Activated naive CD4-positive, alpha-beta T cell (primary cell): ENCODE measurements at places on chromosomes 2 and 18.

DNA sequence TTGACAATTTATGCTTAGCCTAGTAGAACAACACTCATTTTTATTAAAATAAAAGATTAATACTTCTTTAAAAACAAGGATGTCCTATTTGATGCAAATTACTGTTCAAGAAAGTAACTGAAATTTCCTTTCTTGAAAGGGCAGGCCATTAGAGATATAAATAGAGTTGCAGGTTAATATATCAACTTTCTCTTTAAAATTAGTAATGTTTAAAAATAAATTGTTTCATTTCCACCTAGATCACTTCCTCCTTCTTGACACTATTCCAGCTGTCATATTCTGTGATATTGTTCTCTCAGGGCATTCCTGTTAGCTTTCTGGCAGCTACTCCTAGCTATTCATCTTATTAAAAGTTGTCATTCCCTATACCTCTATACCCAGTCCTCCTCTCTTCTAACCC is 357.9 kb upstream of the NRP2 start:
- no peak for DNase-seq

DNA sequence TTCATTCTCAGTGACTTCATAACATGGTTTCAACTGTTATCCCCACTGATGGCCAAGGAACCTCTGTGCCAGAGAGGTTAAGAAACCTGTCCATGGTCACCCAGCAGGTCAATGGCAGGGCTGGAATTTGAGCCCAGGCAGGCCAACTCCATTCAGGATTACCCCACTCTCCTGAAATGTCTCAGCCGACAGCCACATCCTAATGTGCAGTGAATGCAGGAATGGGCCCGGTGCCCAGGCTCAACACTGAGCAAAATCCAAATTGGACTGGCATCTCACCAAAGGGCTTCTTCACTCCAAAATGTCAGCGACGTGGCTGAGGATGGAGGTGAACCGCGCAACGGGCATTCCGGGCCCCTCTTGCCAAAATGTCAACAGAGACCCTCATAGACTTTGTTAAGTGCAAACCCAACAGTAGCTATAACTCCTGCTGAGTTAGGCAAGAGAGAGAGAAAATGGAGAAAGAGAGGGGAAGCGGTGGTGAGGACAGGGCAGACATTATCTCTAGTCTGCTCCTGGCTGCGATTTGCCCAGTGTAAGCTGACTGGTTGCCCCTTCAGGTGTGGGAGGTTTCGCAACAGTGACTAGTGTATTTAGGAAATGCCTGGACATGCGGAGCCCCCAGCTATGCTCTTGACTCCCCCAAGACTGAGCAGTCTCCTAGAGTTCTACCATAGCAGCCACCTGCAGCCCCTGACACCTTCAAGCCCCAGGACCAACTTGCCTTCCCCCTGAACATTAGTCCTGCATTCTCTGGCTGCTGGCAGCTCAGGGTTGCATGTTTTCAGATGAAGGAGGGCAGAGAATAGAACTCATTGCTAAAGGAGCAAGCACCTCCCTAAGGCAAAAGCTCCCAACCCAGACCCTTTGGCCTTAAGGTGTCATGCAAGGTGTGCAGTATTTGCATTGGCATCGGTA is 167.7 kb downstream of the ANAPC1 start:
- no peak for DNase-seq

DNA sequence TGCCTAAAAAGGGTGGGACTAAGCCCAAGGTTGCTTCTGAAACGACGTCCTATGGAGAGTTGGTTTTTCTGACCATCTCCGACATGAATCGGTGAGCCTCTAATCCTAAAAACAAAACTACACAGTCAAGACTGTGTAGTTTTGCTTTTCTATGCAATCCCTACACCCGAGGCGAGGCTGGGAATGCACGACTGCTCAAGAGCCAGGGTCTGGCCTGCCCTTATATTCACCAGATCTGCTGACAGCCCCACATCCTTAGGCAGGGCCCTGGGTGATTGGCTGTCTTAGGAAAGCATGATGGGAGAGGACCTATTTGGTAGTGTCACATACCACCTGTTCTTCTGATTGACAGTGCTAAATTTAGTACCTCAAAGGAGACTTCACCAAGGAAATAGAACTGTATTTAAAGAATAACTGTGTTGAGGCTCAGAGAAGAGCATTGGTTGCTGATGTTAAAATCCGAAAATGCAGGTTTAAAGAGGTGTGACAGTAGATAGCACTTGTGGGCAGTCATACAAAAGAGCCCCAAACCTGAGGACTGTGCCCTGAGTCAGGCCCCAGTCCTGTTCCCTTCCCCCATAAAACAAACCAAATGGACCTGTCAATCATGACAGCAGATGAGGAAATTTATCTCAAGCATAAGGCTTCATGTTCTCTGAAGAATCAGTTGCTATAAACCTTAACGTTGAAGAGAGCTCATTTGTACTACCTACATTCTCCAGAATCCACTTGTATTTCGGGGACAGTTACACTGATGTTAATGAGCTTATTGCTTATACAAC is at the start of gene TTN:
Gene TTN, minus strand, starts transcription at position 197 of the 782 bp plus-strand sequence. CDS start 2,781 bp downstream, outside the sequence.
- no peak for DNase-seq

DNA sequence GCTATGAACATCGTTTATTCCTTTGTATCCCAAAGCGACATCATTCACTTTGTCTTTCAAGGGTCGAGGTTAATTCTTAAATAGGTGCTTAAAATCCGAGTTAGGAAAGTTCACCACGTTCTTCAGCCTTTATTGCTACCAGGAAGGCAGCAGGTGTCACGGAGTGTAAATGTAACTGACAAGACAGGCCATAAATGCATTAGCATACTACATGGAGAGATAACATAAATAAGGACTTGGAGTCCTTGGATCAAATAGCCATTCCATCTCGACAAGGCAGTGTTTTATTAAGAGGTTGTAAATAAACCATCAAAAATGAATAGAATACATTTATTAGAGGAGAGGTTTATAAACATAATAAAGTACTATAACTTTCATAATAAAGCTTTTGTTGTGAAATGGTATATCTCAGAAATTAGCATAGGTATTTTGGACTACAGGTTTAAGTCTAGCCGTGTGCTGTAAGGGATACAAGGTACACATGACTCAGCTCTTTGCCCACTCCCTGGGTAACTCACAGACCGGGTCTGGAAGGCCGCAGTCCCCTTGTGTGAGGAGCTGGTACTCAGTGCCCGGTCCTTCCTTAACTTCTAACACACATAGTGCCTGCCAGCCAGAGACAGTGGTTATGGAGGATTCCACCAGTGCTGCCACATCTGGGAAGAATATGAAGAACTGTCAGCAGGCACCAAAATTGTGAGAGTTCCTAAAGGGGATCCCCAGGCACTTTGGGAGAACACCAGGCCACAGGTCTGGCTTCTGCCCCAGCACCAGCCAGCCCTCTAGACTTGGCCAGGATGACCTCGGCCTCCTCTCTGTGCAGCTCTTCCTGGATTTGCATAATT is 29.4 kb downstream of the CAPN13 start:
- DNase-seq: no peak

- DNase-seq: no peak
Measured at GRCh38 chr2:191839918-191840804, 6.7 kb downstream of the CAVIN2 start.

DNA sequence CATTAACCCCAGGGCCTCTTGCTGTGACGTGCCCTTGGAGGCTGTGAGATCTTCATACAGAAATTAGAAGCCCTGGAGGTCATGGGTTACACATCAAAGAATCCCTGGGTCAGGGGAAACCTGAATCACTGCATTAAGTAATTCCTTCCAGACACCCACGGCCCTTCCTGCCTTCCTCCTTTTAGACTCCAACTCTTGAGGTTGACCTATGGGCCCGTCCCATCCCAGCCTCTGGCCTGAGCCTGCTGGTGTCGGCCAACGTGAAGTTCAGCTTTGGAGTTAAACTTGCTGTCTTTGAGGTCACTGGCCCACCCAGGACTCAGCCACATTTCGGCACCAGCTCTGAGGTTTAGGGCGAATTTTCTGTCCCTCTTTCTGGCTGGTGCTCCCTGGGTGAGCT is 198.3 kb downstream of the ACKR3 start:
- no peak for DNase-seq

- no peak for DNase-seq
Measured at GRCh38 chr2:240993446-240994170, 4.8 kb upstream of the SNED1 start.

GRCh38 chr18:53534695-53535094 is 689.8 kb downstream of the MBD2 start:
- no peak for DNase-seq

DNA sequence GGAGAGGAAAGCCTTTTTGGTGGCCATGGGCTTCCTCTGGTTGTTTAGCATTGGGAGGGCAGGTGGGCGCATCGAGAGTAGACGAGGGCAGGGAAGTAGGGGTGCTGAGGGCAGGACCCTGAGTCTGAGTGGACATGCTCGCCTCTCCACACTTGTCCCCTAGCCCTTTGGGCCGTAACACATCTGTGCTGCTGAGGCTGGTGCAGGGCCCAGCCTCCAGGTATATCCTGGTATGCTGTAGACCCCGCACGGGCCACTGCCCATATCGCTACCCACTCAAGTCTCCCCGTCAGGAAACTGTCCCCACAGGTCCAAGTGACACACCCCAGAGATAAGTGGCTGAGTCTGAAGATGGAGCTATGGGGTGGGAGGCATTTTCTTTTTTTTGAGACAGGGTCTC is 13.7 kb upstream of the CCDC74B start:
- no peak for DNase-seq

DNA sequence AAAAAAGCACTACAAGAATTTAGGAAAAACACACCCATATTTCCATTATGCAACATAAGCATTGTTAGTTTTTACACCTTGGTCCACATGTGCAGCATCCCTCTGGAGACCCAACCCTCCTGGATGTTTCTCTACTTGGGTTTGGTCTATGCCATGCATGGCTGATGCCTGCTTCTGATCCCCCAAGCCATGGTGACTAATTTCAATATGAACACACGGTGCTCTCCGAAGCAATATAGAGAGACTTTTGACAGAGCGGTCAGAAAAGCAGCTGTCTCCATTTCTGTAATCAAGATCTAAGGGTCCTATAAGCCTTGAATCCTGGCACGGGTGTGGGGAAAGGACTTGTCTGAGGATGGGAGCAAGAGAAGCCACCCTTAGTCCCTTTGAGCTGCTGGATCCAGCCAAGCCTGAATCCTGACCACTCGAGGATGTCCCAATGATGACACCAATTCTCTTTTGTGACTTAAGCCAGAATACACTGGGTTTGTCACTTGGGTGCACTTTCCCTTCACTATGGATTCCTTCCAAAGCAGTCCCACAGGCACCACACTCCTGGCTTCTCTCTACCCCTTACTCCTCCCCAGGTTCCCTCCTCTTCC is 91.5 kb downstream of the ACTR2 start:
- no peak for DNase-seq

GRCh38 chr18:26696308-26696707 is 148.0 kb upstream of the KCTD1 start:
- DNase-seq: no peak

GRCh38 chr18:40930211-40930882 is 1024.7 kb upstream of the PIK3C3 start:
- DNase-seq: no peak

GRCh38 chr2:26946841-26947784 is 23.3 kb upstream of the MAPRE3 start:
- no peak for DNase-seq

GRCh38 chr18:71426441-71426840 is 1117.7 kb downstream of the CBLN2 start:
- DNase-seq: no peak

- no peak for DNase-seq
Measured at GRCh38 chr2:128755695-128756364, 437.2 kb upstream of the HS6ST1 start.

DNA sequence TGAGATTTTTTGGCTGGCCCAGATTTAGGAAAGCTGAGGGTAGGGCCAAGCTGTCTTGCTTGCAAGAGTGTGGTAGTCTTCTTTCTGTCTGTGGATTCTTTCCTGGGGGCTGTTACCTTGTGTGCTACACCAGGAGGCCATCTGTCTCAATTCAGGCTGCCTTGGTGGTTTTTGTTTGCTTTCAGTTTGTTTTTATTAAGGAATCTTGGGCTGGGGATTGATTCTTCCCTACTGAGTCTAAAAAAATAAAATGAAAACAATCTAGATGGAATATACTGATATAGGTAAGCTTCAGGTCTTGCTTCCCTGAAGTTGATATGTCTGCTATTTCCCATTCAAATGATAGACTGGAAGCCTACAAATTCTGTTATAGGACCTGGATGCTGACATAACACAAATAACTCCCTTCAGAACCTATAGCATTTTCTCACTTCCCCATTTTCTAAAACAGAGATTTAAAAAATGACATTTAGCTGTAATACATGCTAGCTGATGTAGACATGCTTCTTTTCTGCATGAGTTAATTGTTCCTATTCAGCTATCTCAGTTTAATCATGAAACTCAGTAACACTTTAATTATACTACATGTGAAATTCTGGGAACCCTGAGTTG is 5.3 kb downstream of the LHCGR start:
- DNase-seq: no peak

DNA sequence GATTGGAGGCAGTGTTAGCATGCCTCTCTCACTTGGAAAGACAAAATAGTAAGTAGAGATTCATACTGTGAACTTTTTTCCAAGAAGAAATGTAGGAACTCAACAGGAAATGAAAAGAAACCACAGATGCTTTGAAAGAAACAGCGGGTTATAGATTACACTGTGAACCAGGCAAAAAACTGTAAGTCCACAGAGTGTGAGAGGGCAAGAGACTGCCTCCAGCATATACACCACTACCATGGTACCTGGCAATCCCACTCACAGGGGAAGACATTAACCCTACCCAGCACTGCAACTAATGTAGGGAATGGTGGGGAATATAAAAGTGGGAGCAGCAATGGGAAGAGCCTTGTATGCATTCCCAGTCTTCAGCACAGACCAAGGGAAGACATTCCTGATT is 150.6 kb upstream of the GALNT5 start:
- DNase-seq: no peak

GRCh38 chr2:62254424-62255266 is 58.7 kb downstream of the B3GNT2 start:
- no peak for DNase-seq

DNA sequence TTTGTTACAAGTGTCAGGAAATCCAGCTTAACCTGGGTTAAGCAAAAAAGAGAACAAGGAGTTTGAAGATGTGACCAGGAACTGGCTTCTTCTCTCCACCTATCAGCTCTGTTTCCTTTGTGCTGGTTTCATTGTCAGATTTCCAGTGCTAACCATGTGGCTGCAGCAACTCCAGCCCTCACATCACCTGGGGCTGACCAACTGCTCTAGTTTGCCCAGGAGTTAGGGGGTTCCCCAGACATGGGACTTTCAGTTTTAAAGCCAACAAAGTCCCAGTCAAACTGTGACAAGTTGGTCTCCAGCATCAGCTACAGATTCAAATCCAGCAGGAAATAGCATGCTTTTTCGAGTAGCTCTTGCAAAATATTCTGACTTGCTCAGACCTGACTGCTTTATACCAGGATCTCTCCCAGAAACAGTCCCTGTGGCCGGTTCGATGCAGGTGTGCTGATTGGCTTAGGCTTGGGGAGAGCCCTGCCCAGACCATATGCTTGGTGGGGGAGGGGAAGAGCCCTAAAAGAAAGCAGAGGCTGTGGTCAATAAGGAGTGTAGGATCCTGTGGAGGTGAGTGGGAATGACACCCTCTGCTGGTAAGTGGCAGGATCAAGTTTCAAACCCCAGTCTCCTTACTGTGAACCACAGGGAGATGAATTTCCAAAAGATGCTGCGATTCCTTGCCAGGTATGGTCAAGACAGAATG is 49.5 kb downstream of the KCNE4 start:
- no peak for DNase-seq
